ENCODE measurements at places on chromosomes 6 and 20.

GRCh38 chr6:162999575-163000285, 272.0 kb downstream of the PACRG start:
- no peak for DNase-seq

DNA sequence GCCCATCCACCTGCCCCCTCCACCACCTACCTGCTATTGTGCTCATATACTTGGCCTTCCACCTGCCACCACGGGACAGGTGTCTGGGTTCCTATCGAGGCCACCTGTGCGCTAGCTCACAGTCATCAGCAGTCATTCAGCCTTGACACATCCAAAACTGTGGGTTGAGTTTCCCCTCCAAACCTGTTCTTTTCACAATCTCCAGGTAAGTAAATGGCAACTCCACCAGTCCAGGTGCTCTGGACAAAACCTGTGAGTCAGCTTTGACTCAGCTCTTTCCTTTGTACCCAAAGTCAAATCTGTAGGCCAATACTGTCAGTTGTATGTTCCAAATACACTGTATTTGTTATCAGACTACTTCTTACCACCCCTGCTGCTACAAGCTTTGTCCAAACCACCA, 52.6 kb downstream of the SPTLC3 start:
- DNase-seq, result no peak

DNA sequence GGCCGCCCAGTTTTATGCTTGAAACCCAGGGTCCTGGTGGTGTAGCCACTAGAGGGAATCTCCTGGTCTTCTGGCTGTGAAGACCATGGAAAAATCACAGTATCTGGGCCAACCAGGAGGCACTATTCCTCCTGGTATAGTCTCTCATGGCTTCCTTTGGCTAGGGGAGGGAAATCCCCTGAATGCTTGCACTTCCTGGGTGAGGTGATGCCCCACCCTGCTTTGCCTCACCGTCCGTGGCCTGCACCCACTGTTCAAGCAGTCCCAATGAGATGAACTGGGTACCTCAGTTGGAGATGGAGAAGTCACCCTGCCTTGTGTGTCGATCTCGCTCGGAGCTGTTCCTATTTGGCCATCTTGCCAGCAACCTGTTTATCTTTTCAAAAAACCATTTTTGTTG, 10.1 kb upstream of the ZNF337 start:
- DNase-seq, result no peak

- DNase-seq, result no peak
Measured at GRCh38 chr20:9480066-9480465, 34.3 kb upstream of the LAMP5 start.

GRCh38 chr6:82227770-82228169, 19.8 kb downstream of the IBTK start:
- no peak for DNase-seq

- no peak for DNase-seq
Measured at GRCh38 chr6:104414723-104415122, 445.0 kb downstream of the HACE1 start.

- DNase-seq, result no peak
Measured at GRCh38 chr6:21949211-21949801, 347.5 kb downstream of the PRL start.

DNA sequence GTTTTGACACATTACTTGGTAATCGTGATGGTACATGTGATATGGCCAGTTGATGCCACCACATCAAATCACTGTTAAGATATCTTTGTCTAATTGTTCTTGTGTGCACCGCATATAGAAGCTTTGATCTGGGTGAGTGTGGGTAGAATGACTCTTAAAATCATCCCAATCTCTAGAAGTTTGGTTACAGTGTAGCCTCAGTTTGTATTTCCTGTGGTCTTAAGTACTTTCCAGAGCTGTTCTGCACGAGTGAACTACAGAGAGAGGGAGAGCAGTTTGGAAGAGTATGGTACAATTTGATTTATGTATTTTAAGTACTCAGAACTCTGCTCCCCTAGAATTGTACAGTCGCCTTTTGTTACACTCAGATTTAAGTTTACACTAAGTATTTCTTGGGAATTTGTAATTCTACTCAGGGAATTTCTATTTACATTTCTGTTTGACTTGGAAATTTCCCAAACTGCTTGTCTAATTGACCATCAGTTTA, 37.5 kb downstream of the SNX9 start:
- DNase-seq, result no peak

- DNase-seq, result no peak
Measured at GRCh38 chr6:170226647-170227046, 64.2 kb downstream of the DLL1 start.

DNA sequence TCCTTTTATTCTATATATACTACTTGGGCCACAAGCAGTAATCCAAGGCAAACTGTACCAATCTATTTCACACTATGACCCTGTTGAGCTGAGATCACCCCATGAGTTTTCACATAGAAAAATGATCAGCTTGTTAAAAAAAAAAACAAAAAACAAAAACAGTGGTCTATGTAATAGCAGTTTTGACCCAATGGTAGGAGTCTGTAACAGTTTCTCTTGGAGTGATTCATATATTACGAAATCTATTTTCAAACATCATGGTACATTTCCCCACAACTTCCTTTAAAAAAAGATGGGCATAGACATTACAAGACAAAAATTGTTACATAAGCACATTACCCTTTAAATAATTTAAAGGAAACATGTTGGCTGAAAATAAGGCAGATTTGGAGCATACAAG, 78.1 kb downstream of the PRSS35 start:
- DNase-seq, result no peak

GRCh38 chr6:79586548-79586947, 44.6 kb upstream of the SH3BGRL2 start:
- no peak for DNase-seq

DNA sequence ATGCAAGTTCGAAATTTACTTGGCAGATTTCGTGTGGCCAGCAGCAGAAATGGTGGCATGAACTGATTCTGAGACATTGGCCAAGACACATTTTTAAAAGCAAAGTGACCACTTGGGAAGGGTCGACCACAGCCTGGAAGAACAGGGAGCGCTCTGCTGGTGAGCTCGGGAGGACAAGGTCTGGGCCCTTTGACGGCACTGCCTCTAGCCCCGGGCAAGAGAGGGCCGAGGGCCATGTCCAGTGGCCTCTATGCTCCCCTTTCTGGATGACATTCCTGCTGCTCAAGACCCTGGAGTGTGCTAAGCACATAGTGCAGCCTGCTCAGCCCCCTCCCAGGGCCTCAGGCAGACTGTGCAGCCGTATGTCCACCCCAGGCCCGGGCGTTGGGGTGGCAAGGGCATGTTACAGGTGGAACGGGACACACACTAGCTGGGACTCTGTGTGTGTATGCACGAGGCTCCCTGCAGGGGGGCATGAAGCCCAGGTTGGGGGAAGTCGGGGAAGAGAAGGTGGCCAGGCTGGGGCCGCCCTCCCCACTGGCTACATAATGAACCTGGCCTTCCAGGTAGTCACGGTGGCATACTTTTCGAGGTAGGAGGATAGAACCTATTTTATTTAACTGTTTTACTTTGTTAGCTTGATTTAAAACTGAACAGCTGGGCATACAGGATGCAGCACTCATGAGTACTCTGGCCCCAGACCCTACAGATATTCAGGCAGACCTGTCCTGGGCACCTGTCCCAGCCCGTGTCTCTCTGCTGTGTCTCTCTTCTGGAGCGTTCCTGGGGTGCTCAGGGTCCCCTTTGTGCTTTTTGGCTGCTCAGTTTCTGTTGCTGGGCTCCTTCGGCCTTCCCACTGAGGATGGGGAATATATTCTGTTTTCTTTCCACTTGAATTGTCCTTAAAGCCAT, 6.4 kb downstream of the SYNJ2 start:
- DNase-seq, result no peak

DNA sequence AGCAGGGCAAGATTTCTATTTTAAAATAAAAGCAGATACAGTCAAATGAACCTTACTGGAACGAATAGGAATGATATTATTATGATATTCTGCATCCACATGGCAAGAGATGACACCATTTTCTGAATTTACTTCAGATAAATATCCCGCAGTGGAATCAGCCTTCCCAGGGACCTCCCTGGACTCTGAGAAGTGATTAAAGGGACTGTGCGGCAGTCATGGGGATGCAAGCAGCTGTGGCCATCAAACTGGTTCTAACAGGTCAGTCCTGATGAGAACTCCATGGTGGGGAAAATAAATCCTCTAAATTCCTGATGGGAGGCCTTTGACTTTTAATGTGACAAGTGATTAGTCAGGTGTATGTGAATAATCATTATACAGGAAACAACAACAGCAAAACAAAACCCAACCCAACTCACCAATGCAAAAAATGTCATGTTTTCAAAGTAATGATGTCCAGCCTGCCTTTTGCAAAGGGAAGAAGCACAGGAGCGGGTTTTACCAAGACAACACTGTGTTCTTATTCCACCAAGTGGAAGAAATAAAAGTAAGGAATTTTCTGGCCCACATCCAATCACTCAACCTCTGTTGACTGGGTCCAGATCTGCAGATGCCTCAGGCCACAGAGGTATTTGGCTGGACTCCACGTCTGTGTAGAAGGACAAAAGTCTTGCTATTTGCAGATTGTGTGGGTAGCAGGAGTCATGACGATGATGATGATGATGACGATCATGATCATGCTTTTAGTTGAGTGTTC, 61.9 kb upstream of the CITED2 start:
- DNase-seq, result no peak

GRCh38 chr20:46400828-46401477, 5.5 kb downstream of the ELMO2 start:
- DNase-seq, result no peak

All from cerebellar nuclear complex (tissue), 1 donor.